T-cell (primary cell): ENCODE measurements at places on chromosomes 7 and 10.

GRCh38 chr10:113563306-113564088 is 10.6 kb downstream of the HABP2 start:
- H3K4me1 ChIP-seq = peaks cover 6% of the 10 kb centered on the region
- H3K27ac ChIP-seq = no peak overlapping the region
- H3K4me3 ChIP-seq = no peak overlapping the region
- no peaks in the 10 kb centered on the region for H3K36me3 ChIP-seq

- H3K27me3 ChIP-seq = no peaks in the 10 kb centered on the region
- no peak overlapping the region for H3K27ac ChIP-seq
- DNase-seq = no peak
- no peaks in the 10 kb centered on the region for H3K36me3 ChIP-seq
Measured at GRCh38 chr7:100212631-100213286, 7.0 kb upstream of the PVRIG start.

- H3K27ac ChIP-seq = no peak overlapping the region
- H3K27me3 ChIP-seq = no peaks in the 10 kb centered on the region
- no peak overlapping the region for H3K4me3 ChIP-seq
- no peak for DNase-seq
Measured at GRCh38 chr7:120442838-120443237, 169.9 kb downstream of the KCND2 start.

DNA sequence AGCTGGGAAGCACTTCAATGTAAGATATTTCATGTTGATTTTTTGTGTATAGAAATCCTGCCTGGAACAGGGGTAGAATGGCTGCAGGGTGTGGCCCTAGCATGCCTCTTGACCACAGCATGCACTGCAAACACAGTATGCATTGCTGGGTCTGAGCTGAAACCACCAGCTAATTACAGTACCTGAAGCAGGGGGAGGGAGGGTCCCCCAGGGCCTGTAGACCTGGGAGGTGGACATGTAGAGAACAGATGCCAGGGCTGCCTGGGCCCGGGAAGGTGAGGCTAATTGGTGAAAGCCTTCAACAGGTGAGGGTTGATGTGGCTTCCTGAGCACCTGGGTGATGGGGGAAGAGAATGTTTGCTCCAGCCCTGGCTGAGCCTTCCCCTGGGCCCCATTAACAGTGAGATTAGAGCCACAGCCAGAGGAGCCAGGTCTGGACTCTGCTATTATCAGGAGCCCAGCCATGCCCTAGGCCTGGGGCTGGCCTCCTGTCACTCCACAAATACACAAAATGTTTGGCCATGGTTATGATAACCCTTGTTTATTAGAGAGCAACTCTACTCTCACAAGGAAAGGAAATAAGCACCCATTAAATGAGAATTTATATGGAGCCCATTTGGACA is 83.3 kb downstream of the PLXNA4 start:
- no peaks in the 10 kb centered on the region for H3K4me1 ChIP-seq
- DNase-seq = no peak

- no peak overlapping the region for H3K4me3 ChIP-seq
- no peaks in the 10 kb centered on the region for H3K36me3 ChIP-seq
- H3K27ac ChIP-seq = peak overlapping the region; percentile 28
- H3K27me3 ChIP-seq = peaks cover 26% of the 10 kb centered on the region
- no peak for DNase-seq
- peaks cover 15% of the 10 kb centered on the region for H3K4me1 ChIP-seq
Measured at GRCh38 chr10:4825456-4825867, 545 bp upstream of the AKR1E2 start.

DNA sequence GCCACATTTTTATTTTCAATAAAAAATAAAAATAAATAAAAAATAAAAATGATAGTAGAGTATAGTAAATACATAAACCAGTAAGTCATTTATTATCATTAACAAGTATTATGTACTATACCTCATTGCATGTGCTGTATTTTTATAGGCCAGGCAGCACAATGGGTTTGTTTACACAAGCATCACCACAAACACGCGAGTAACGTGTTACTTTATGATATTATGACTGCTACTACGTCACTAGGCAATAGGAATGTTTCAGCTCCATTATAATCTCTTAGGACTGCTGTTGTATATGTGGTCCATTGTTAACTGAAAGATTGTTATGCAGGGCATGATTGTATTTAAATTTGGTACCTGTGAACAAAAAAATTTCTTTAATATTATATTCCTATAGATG is 20.8 kb upstream of the SDHAF3 start:
- H3K4me1 ChIP-seq = no peaks in the 10 kb centered on the region
- H3K36me3 ChIP-seq = no peaks in the 10 kb centered on the region
- no peak overlapping the region for H3K27ac ChIP-seq
- no peak for DNase-seq
- peaks cover 15% of the 10 kb centered on the region for H3K27me3 ChIP-seq

DNA sequence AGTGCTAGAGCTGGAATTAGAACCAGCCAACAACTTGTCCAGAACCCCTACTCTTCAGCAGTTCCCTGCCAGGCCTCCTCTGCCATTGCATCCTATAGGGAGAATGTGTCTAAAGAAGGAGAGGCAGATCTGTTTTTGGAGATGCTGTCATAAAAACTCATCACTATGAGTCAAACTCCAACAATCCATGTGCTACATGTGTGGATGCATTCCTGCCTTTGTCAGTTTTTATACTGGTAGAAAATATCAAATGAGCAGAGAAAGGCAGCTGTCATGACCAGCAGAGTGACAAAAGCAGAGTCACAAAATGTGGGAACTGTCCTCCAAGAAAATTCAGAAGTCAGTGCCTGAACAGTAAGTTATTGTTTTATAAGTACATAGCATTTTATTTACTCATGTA is 93.0 kb downstream of the ABLIM1 start:
- no peaks in the 10 kb centered on the region for H3K36me3 ChIP-seq
- H3K4me1 ChIP-seq = no peaks in the 10 kb centered on the region
- no peaks in the 10 kb centered on the region for H3K27me3 ChIP-seq

DNA sequence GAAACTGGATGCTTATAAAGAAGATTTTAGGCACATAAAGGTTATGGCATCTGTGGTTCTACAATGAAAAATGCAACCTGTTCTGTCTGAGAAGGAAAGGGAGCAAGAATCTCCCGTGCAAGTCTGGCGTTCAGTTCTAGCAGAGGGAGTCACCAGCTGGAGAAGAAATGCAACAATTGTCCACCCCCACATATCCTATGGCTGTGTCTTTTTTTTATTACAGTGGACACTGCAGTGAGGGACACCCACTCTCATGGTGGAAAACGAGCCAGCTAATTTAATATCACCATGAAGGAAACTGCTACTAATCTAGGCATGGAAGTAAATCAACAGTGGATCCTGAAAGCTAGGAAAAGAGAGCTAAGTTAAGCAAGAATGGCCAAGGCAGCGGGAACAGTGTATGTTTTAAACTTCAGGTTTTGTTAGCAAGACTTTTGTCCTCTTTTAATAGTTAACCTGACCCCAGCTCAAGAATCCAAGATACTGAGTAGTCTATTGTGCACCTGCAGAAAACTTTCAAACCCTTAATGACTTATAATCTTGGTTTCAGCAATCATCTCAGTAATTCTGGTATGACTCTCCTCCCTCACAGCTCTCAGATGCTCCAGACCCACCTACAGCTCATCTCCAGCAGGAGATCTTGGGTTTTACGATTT is 149.3 kb downstream of the FGFR2 start:
- DNase-seq = no peak
- no peaks in the 10 kb centered on the region for H3K27me3 ChIP-seq
- H3K4me3 ChIP-seq = no peak overlapping the region
- H3K4me1 ChIP-seq = no peaks in the 10 kb centered on the region
- H3K36me3 ChIP-seq = no peaks in the 10 kb centered on the region

- no peak overlapping the region for H3K4me3 ChIP-seq
- no peaks in the 10 kb centered on the region for H3K36me3 ChIP-seq
- H3K27ac ChIP-seq = no peak overlapping the region
- DNase-seq = no peak
Measured at GRCh38 chr7:99731638-99732374, 3.2 kb downstream of the CYP3A7 start.

GRCh38 chr7:2598154-2598823 is 33.5 kb upstream of the TTYH3 start:
- H3K4me1 ChIP-seq = no peaks in the 10 kb centered on the region
- peaks cover 3% of the 10 kb centered on the region for H3K36me3 ChIP-seq
- H3K27me3 ChIP-seq = no peaks in the 10 kb centered on the region
- no peak for DNase-seq

- H3K4me3 ChIP-seq = no peak overlapping the region
- no peak overlapping the region for H3K27ac ChIP-seq
- no peak for DNase-seq
- no peaks in the 10 kb centered on the region for H3K36me3 ChIP-seq
Measured at GRCh38 chr7:4174016-4174415, 508.1 kb upstream of the FOXK1 start.

GRCh38 chr10:9166770-9167169 is 1112.3 kb downstream of the GATA3 start:
- no peak overlapping the region for H3K4me3 ChIP-seq
- H3K27me3 ChIP-seq = no peaks in the 10 kb centered on the region
- no peak for DNase-seq
- no peaks in the 10 kb centered on the region for H3K4me1 ChIP-seq

DNA sequence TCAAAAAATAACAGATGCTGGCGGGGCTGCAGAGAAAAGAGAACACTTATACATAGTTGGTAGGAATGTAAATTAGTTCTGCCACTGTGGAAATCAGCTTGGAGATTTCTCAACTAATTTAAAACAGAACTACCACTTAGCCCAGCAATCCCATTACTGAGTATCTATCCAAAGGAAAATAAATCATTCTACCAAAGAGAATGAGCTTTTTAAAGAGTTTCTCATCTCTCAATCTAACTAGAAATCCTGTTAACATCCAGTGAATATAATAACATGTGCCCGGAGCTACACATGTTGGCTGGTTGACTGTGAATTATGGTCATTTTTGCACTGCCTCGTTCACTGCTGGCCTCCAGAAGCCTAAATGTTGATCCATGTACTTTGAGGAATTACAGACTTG is 39.3 kb downstream of the BET1 start:
- H3K27me3 ChIP-seq = no peaks in the 10 kb centered on the region
- H3K36me3 ChIP-seq = no peaks in the 10 kb centered on the region
- H3K27ac ChIP-seq = no peak overlapping the region
- no peak for DNase-seq
- H3K4me1 ChIP-seq = no peaks in the 10 kb centered on the region

DNA sequence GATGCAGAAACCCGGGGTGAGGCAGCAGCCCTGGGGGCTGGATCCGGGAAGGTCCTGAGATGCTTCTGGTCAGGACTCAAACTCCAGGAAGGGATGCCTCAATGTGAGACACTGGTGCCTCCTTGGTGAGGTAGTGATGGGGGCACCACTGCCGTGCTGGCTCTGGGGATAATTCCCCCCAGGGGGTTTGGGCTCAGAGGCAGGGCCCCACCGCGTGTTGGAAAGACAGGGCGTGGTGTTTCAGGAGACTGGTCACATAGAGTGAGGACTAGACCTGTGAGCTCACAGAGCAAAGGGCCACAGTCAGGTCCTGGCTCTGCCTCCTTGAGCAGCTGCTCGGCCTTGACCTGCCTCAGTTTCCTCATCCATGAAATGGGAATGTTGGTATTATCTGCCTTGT is 361.9 kb downstream of the GLRX3 start:
- DNase-seq = no peak
- no peaks in the 10 kb centered on the region for H3K27me3 ChIP-seq
- H3K4me1 ChIP-seq = no peaks in the 10 kb centered on the region
- H3K4me3 ChIP-seq = no peak overlapping the region

DNA sequence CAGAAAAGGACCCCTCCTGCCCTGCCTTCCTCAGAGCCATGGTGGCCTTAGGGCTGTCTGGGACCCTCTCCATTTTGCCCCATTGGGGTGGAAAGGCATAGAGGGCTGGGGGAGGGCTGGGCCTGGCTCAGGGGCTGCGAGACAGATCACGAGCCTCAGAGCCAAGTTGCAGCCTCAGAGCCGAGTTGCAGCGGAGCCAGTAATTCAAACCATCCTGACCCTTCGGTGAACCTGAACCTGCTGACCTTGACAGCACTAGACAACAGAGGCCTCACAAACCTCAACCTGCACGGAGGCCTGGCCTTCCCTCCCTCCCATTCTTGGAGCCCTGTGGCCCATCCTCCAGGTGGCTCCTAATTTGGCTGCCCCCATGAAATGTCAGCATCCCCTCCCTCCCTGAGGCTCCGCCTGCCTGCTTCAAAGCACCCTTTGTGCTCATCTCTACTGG is 45.4 kb downstream of the PAX2 start:
- H3K4me1 ChIP-seq = no peaks in the 10 kb centered on the region
- H3K4me3 ChIP-seq = no peak overlapping the region
- no peak for DNase-seq
- no peak overlapping the region for H3K27ac ChIP-seq

DNA sequence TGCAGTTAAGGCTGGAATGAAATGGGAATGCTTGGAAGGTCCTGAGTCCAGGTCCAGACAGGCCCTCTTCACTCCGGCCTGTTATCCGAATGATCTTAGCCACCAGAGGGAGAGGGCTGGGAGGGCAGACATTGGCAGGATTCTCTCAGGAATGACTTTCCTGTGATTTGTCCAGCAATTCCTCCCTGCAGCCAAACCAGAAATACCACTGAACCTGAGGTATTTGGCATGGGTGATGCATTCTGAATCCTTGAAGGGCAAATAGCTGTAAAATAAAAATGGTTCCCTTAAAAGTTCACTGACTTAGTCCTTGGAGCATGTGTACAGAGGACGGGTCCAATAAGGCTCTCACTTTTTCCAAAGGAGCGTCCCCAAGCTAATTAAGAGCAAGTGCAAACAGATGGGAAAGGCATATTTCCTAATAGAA is 77.5 kb upstream of the HABP2 start:
- no peak overlapping the region for H3K4me3 ChIP-seq
- H3K27me3 ChIP-seq = no peaks in the 10 kb centered on the region
- no peak overlapping the region for H3K27ac ChIP-seq

DNA sequence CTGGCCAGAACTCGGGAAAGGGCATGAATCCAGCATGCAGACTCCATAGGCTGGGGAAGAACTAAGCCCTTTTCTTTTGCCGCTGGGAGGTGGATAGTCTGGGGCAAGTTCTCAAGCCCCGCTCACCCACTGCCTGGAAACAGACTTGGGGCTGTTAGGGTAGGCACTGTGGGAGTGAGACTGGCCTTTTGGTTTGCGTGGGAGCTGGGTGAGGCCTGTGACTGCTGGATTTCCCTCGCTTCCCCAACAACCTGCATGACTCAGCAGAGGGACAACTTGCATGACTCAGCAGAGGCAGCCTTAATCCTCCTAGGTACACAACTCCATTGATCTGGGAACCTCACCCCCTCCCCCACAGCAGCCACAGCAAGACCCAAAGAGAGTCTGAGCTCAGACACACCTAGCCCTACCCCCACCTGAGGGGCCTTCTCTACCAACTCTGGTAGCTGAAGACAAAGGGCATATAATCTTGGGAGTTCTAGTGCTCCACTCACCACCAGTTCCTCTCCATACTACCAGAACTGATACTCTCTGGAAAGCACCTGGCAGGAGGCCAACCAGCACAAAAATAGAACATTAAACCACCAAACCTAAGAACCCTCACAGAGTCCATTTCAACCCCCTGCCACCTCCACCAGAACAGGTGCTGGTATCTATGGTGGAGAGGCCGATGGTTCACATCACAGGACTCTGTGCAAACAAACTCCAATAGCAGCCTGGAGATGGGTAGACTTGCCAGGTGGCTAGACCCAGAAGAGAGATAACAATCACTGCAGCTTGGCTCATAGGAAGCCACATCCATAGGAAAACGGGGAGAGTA is 81.4 kb upstream of the LAMB4 start:
- no peak overlapping the region for H3K27ac ChIP-seq
- no peaks in the 10 kb centered on the region for H3K36me3 ChIP-seq
- H3K27me3 ChIP-seq = no peaks in the 10 kb centered on the region
- H3K4me1 ChIP-seq = no peaks in the 10 kb centered on the region
